Activated CD4-positive, alpha-beta T cell treated with anti-CD3 and anti-CD28 coated beads, Interleukin-2, amount 50 U/mL, for 4 hours (primary cell): ENCODE measurements at places on chromosomes 1 and 21.

DNA sequence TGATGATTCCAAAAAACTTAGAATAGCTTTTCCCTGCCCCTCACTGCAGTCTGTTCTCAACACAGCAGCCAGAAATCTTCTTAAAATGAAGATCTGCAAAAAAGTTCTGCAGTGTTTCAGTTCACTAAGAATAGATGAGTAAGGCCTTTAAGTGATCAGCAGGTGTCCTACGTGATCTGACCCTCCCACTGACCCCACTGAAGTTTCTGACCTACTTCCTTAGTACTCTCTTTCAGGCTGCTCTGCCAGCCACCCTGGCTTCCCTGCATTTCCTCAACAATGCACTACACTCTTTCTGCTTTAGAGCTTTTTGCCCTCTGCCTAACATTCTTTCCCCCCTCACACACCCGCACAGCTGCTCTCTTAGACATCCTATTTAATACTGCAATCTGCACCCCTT is 182.5 kb downstream of the AKT3 start:
- DNase-seq, result no peak

GRCh38 chr1:41789661-41790330 is 128.9 kb downstream of the HIVEP3 start:
- DNase-seq, result no peak

DNA sequence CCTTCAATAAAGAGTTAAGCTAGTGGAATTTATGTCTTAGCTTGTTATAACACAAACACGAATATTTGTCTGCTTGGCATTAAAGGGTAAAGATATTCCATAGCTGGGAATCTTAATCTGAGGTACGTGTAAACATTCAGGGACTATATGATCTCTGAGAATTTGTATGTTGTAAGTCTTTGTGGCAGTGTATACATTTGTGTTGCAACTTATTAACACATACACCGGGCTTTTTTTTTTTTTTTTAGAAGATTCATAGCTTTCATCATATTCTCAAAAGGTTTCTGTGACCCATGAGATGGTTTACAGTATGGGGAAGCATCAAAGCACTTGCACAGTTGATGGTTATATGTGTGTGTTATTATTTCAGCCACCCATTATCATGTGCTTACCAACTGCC is 3.0 kb downstream of the GGPS1 start:
- no peak for DNase-seq

DNA sequence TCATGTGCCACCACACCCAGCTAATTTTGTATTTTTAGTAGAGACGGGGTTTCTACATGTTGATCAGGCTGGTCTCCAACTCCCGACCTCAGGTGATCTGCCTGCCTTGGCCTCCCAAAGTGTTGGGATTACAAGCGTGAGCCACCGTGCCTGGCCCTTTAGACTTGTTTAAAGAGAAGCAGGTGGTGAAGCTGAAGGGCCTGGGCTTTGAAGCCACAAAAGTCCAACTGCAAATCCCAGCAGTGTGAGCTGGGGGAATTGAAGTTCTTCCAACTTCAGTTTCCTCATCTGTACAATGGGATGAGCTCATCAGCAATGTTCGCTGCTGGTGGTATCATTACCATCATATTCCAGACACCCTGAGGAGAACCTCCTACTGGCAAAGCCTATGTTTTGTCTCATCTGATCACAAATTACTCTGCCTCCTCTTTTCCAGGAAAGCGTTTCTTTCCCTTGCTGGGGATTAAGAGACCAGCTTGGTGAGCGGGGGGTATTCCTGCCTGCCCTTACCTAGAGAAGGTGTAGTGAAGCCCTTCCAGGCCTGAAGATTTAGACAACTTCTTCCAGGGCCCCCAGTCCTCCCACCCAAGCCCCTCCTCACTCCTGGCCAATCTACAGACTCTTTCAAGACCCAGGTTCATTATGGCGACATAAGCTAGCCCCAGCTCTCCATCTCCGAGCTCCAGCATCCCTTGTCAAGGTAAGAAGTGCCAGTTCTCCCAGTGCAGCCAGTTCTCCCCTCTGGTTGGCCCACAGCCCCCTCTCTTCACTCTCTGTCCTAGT is 2.4 kb upstream of the SHISA4 start:
- DNase-seq, result no peak

DNA sequence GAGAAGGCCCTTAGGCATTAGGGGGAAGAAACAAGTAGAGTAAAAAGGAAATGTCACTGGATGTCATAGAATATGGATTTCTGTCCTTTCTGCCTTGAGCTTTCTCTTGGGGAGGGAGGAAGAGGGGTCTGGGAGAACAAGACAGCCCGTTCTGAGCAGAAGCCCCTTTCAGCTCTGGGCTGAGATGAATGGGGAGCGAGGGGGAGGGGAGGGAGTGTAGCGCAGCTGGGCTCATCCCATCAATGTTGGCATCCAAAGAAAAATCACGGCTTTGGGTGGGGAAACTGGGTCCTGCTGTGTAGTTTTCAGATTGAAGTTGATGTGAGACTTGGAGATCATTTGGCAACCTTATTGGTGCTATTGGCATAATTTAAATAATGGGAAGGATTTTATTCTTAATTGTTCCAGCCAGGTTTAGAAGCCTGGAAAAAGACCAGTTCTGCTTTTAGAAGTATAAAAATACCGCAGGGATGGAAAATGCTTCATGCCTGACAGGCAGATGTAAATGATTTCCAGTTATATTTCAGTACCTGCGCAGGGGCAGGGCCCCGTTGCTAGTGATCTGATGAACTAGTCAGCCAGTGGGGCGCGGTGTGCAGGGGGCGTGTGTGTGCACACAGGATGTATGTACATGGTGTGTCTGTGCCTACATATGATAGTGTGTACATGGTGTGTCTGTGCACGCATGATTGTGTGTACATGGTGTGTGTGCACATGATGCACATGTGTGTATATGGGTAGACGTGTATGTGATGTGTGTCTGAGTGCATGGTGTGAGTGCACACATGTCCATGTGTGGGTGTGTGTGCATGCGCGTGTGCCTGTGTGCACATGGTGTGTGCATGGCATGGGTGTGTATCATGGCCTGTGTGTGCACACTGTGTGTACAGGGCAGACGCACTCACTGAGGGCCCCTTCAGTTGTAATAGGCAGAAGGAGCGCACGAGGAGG is 36.0 kb downstream of the ABCG1 start:
- DNase-seq, result no peak

- no peak for DNase-seq
These were observed 220.3 kb downstream of the PLPP3 start for GRCh38 chr1:56359056-56359455.

DNA sequence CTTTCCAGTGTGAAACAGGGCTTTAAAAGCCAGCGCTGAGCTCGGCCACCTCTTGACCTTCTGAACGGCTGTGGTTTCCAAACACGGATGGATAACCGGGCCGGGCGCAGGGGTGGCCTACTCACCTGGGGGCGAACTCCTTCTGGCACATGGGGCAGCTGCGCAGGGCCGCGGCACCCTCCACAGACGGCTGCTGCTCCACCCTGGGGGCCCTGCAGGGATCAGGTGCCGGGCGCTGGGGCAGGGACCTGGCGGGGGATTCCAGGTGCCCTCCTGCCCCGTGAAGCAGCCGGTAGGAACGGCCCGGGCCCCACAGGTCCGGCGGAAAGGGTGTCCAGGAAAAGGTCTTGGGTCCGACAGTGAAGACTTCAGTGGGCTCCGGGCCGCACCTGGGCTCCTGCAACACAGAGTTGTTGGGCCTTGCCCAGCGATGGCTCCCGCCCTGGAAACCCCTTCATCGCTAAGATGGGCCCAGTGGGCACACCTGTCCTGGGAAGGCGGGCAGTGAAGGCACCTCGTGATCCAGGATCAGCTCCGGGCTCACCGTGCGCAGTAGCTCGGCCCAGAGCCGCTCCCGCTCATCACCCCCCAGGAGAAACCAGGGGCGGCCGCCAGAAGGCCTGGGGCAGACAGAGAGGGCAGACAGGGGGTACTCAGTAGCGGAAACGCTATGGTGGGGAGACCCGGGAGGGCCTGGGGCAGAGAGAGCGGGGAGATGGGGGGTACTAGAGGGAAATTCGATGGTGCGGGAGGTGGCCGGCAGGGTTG is 874 bp downstream of the FAAP20 start:
- DNase-seq, result no peak

DNA sequence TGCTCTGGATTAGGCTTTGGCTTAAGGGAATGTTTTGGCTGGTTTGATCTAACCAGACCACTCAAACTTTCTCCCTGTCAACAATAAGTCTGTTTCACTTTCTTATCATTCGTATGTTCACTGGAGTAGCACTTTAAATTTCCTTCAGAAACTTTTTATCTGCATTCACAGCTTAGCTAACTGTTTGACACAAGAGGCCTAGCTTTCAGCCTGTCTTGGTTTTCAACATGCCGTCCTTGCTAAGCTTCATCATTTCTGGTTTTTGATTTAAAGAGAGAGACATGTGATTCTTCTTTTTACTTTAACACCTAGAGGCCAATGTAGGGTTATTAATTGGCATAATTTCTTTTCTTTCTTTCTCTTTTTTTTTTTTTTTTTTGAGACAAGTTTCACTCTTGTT is 14.9 kb upstream of the CYB5R1 start:
- no peak for DNase-seq

DNA sequence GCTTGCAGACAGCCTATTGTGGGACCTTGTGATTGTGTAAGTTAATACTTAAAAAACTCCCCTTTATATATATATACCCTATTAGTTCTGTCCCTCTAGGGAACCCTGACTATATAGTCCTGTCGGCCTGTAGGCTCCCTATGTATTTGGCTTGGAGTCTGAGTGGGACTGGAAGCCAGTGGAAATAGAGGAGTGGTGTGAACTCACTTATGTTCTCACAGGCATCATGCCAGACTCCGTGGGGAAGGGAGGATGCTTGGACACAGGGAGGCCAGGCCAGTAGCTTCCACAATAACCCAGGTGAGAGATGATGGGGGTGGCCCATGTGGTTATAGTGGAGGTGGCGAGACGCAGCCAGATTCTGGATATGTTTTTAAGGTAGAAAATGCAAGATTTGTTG is 136.7 kb upstream of the SYT6 start:
- no peak for DNase-seq

DNA sequence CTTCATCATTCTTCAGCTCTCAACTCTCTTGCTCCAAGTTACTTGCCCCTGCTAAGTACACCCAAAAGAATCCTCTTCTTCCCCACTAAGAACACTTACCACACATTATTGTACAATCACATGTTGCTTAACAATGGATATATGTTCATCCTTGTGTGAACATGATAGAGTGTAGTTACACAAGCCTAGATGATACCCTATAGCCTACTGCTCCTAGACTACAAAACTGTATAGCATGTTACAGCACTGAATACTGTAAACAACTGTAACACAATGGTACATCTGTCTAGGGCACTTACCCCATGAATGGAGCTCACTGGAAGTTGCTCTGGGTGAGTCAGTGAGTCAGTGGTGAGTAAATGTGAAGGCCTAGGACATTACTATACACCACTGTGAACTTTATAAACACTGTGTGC is 77.4 kb downstream of the RERE start:
- DNase-seq, result no peak

DNA sequence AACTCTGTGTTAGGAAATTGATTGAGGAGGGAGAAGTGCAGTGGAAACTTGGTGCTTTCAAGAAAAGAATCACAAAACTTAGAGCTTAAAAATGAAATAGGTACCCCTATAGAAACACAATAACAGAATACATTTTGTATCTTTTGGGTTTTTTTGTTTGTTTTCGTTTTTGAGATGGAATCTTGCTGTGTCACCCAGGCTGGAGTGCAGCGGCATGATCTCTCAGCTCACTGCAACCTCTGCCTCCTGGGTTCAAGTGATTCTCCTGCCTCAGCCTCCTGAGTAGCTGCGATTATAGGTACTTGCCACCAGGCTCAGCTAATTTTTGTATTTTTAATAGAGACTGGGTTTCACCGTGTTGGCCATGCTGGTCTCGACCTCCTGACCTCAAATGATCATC is 51.5 kb upstream of the RAVER2 start:
- no peak for DNase-seq

DNA sequence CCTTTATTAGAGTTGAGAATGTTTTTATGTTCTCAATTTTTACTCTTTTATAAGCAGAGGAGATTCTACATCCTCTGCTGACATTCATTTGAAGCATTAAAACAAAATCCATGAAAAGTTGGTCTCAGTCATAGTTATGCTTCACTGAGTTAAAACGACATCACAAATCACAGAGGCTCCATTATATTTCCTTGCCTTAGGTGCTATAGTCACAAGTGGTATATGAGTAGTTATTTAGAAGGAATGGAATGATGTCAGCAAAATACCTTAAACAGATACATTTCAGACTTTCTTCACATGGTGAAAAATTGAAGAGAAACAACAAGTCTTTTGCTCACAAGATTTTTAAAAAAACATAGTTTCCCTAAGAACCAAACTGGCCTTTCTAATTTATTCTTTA is 11.7 kb upstream of the METTL13 start:
- no peak for DNase-seq

- DNase-seq, result no peak
These were observed 137.4 kb upstream of the USP25 start for GRCh38 chr21:15592271-15592860.

DNA sequence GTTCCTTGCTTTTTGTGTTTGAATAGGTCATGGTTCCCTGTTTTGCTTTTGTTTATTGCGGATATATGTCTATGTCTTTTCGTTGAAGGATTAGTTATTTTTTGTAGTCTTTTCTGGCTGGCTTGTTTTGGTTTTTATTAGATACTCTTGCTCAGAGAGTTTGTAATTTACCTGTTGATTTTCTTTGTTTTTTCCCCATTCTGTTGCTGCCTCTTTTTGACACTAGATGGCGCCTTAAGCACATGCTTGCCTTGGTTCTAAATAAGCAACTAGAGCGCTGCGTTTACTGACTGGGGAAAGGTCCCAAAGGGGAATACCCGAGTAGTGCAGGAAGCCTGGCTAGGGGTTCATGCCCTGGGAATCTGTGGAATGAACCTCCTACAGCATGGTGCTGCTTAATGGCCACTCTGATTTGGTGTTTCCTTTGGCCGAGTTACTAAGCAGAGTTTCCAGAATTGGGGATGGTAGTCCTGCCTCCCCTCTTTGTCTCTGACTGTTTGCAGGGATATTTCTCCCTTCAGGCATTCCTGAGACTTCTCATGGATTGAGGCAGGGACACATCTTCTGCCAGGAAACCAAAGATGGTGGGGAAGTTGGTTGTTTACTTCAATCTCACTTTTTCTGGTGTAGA is 143.2 kb downstream of the PTPRU start:
- DNase-seq, result no peak

- no peak for DNase-seq
These were observed 43.4 kb downstream of the ROR1 start for GRCh38 chr1:63817152-63817667.

DNA sequence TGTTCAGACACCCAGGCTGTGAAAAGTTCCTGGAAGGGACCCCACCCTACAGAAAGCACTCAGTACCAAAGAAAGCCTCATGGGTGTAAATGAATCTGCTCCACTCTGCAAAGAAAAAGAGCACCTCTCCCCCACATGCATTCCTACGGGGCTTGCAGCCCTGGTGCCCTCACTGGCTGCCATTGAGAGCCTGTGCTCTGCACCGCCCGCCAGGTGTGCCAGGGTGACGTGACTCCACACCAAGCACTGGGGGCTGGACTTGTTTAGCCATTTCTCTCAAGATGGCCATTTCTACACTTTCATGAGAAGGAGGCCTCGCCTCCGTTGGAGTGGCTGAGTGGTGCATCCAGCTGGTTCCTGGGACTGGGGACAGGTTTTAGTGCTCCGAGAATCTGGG is 380.5 kb upstream of the VAMP3 start:
- no peak for DNase-seq
